Right atrium auricular region (tissue), 2 donors: ENCODE measurements at places on chromosomes 7 and 10. TPM values are rescaled to one million over a fixed set of nuclear protein-coding genes. Genes with fewer than 3 reads are reported as not detected.

DNA sequence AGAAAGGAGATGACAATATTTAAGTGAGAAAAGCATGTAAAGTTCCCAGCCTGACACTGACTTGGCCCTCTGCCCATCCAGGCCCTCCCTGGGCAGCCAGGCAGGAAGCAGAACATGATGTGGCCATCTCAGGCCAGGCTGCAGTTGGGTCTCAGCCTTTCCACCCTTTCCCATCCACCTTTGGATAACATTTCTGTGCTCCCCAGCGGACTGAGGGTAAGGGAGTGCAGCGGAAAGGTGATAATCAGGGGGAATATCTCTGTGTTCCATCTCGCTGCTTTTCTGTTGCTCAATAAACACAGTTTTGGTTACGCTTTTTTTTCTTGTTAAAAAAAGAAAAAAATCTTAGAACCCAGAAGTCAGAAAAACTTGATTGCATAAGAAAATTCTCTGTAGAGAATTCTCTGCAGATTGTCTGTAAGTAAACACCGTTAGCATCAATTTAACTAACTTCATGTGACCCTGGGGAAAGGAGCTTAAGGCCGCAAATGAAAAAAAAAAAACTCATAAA lies 37.2 kb upstream of the TARP start:
- H3K36me3 ChIP-seq, result no peaks in the 10 kb centered on the region
- no peaks in the 10 kb centered on the region for H3K27me3 ChIP-seq
- peak; percentile 62 for DNase-seq
- H3K4me1 ChIP-seq, result peaks cover 7% of the 10 kb centered on the region
- H3K4me3 ChIP-seq, result peak overlapping the region; percentile 46

DNA sequence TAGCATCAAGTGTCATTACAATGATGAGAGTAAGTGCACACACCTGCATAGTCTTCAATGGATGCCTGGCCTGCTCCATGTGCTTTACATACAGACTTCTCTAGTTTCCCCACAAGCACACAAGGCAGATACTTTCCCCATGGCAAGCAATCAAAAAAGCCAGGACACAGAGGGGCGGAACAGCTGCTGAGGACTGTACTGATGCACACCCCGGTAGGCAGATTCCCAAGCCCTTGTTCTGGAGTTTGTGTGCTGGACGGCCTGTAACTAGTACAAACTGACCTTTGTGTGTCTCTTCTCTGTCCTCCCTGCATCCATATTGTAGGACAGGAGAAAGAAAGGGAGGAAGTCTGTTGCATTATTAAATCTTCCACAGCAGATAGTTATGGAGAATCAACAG lies 25.8 kb downstream of the UBE2D4 start:
- H3K4me3 ChIP-seq, result no peak overlapping the region
- no peak for DNase-seq
- no peak overlapping the region for H3K27ac ChIP-seq
- H3K36me3 ChIP-seq, result peaks cover 19% of the 10 kb centered on the region
- no peaks in the 10 kb centered on the region for H3K4me1 ChIP-seq
- no peaks in the 10 kb centered on the region for H3K27me3 ChIP-seq

GRCh38 chr7:148011753-148012152 lies 578.8 kb upstream of the C7orf33 start:
- H3K36me3 ChIP-seq, result no peaks in the 10 kb centered on the region
- H3K27me3 ChIP-seq, result no peaks in the 10 kb centered on the region
- no peaks in the 10 kb centered on the region for H3K4me1 ChIP-seq
- no peak overlapping the region for H3K4me3 ChIP-seq
- H3K27ac ChIP-seq, result no peak overlapping the region

- no peak for DNase-seq
- no peaks in the 10 kb centered on the region for H3K27me3 ChIP-seq
- no peaks in the 10 kb centered on the region for H3K4me1 ChIP-seq
- H3K27ac ChIP-seq, result no peak overlapping the region
- H3K36me3 ChIP-seq, result no peaks in the 10 kb centered on the region
These were observed 51.3 kb upstream of the FRMD4A start for GRCh38 chr10:14382022-14382421.

- no peaks in the 10 kb centered on the region for H3K36me3 ChIP-seq
- no peaks in the 10 kb centered on the region for H3K27me3 ChIP-seq
- no peak overlapping the region for H3K27ac ChIP-seq
- H3K4me1 ChIP-seq, result no peaks in the 10 kb centered on the region
These were observed 26.1 kb upstream of the FAM221A start for GRCh38 chr7:23653942-23654341.

DNA sequence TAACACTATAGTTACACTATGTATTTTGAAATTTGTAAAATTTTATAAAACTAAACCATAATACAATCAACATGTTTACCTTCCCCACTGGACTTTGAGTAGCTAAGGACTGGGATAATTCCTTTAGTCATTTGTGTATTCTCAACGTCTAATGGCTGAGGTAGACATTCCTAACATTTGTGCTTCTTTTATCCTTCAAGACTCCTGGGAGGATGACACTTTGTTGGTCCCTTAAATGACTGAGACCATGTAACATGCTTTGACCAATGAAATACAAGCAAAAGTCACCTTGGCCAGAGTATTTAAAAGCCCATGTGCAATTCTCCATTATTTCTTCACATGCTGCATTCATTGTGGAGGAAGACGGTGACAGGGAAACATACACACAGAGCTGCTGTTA lies 18.5 kb downstream of the RAPGEF5 start:
- DNase-seq, result no peak
- H3K36me3 ChIP-seq, result no peaks in the 10 kb centered on the region
- H3K27ac ChIP-seq, result no peak overlapping the region
- no peaks in the 10 kb centered on the region for H3K4me1 ChIP-seq
- H3K4me3 ChIP-seq, result no peak overlapping the region
- H3K27me3 ChIP-seq, result no peaks in the 10 kb centered on the region

GRCh38 chr7:5780801-5781496 lies 514 bp downstream of the RNF216 start:
- peak overlapping the region; percentile 93 for H3K4me3 ChIP-seq
- peaks cover 6% of the 10 kb centered on the region for H3K36me3 ChIP-seq
- no peaks in the 10 kb centered on the region for H3K27me3 ChIP-seq
- peak; percentile 60 for DNase-seq
- peak overlapping the region; percentile 93 for H3K27ac ChIP-seq

GRCh38 chr7:138292951-138293350 lies 167.1 kb upstream of the TRIM24 start:
- H3K4me3 ChIP-seq, result no peak overlapping the region
- no peaks in the 10 kb centered on the region for H3K36me3 ChIP-seq
- DNase-seq, result no peak
- H3K4me1 ChIP-seq, result no peaks in the 10 kb centered on the region

DNA sequence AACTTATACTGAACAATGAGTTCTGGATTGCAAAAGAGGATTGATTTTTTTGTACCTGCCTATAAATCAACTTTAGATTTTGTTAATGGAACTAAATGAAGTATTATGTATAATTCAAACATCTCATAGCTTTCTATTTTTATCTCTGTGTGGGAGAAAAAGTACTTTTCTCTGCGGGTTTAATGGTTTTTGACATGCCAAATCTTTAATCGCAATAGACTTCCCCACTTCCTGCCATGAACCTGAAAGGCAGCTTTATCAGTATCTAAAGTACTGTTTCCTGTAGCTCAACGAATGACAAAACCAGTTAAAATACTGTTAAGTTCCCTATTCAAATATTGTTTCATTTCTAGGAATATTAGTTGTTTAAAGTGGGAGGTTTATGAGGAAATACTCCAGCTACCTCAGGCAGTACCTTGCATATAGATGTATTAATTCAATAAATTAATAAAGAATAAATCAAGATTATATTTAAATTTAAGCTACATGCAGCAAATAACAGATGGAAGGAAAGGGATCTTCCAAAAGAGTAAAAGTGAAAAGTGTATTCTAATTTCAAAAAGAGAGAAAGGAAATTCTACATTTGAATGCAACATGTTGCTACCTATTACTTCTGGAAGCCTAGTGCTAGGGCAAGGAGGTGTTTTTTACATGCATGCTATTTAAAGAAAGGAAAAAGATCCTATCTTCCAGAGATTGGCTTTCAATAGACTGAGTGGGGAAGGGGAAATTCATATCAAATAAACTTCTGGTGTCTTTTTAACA lies 75.9 kb downstream of the SVOPL start:
- no peaks in the 10 kb centered on the region for H3K4me1 ChIP-seq
- no peak overlapping the region for H3K4me3 ChIP-seq
- DNase-seq, result no peak
- H3K27ac ChIP-seq, result no peak overlapping the region
- H3K27me3 ChIP-seq, result no peaks in the 10 kb centered on the region
- H3K36me3 ChIP-seq, result no peaks in the 10 kb centered on the region

DNA sequence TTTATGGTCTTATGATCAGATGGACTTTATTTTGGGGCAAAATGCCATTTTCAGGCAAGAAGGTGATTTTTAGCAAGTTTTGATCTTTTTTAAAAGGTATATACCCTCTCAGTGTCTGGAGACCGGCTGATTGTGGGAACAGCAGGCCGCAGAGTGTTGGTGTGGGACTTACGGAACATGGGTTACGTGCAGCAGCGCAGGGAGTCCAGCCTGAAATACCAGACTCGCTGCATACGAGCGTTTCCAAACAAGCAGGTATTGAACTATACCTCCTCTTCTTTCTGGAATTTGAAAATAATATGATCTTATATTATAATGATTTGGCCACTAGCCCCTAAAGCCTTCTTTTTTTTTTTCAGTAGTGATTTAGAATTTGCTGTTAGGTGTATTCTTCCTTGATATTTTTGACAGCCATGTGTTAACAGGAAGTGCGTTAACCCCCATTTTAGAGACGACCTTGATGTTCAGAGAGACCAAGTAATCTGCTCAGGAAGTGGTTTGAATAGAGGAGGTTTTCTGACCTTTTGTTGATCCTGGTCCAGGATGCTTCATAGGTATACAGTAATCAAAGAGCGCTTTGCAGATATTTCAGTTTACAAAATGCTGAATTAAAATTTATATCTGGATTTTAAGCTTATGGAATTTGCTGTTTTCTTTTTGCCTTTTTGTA lies 6.2 kb downstream of the BUB3 start:
- no peak overlapping the region for H3K27ac ChIP-seq

GRCh38 chr10:97891497-97892167 lies 42.0 kb downstream of the GOLGA7B start:
- no peaks in the 10 kb centered on the region for H3K36me3 ChIP-seq
- no peak for DNase-seq
- H3K4me1 ChIP-seq, result no peaks in the 10 kb centered on the region
- H3K27me3 ChIP-seq, result no peaks in the 10 kb centered on the region

DNA sequence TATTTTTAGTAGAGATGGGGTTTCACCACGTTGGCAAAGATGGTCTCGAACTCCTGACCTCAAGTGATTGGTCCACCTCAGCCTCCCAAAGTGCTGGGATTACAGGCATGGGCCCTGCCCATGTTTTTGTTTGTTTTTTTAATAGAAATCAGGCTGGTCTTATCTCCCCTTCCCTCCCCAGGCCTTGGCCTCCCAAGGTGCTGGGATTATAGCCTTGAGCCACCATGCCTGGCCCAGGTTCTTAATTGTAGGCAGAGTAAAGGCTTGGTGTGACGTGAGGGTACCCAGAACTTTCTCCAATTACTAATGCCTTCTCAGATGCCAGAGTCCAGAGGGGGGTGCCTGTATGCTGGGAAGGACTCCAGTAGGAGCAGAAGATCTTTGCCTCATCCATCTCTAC lies 5.2 kb upstream of the MKRN1 start:
- H3K36me3 ChIP-seq, result no peaks in the 10 kb centered on the region
- H3K27ac ChIP-seq, result no peak overlapping the region
- peaks cover 6% of the 10 kb centered on the region for H3K4me1 ChIP-seq
- H3K4me3 ChIP-seq, result no peak overlapping the region
- H3K27me3 ChIP-seq, result no peaks in the 10 kb centered on the region

DNA sequence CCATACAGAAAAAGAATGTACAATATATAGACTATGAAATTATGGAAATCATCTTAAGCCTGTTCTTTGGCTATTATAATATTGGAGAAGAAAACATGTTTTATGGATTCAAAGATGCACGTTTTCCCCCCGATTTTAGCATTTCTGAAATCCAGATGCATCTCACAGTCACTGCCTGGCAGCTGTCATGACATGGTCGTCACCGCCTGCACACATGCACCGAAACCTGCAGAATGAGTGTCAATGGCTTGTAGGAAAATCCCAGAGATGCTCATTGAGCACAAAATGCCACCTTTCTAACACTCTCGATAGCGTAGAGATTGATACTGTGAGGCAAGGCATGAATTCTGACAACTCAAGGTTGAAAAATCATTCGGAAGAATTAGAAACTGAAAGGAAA lies 115.5 kb downstream of the TAF3 start:
- no peak overlapping the region for H3K27ac ChIP-seq
- no peak for DNase-seq
- H3K4me3 ChIP-seq, result no peak overlapping the region
- no peaks in the 10 kb centered on the region for H3K36me3 ChIP-seq
- H3K4me1 ChIP-seq, result no peaks in the 10 kb centered on the region

DNA sequence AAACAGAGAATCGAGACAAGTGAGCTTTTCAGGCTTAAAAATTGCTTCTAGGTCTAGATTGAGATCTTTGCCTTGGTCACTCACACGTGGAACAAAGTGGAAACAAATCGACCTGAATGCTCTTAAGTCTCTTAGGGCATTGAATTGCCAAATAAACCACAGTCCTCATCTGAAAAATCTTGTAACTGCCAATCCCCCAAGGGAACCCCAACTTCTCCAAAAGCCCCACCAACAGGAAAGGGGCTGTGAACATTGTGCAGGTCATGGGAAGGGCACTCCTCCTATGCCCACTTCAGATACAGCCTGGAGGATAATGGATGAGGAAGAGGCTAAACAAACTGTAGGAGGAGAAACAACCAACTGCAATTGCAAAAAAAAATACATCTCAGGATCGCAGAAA lies 91.3 kb downstream of the DGKI start:
- H3K27ac ChIP-seq, result no peak overlapping the region
- no peaks in the 10 kb centered on the region for H3K4me1 ChIP-seq
- no peaks in the 10 kb centered on the region for H3K36me3 ChIP-seq
- DNase-seq, result no peak
- no peaks in the 10 kb centered on the region for H3K27me3 ChIP-seq
- no peak overlapping the region for H3K4me3 ChIP-seq

GRCh38 chr10:86366902-86367151 lies 232 bp upstream of the GRID1 start:
- peaks cover 22% of the 10 kb centered on the region for H3K27me3 ChIP-seq
- H3K4me3 ChIP-seq, result peak overlapping the region; percentile 31
- DNase-seq, result no peak
- no peak overlapping the region for H3K27ac ChIP-seq
- peaks cover 42% of the 10 kb centered on the region for H3K4me1 ChIP-seq

DNA sequence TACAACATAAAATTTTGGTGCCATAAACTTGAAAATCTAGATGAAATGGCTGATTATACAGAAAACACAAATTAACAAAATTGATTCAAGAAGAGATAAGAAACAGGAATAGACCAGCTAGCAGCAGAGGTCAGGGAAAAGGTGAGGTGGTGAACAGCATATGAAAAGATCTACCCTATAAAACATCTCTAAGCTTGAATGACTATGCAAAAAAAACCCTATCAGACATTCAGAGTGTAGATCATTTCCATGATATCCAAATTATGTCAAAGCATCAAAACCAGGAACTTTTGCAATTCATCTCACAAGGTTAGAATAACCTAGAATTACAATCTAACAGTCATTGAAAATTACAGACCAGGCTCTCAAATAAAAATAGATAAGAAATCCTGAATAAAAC lies 14.6 kb upstream of the BPGM start:
- no peak overlapping the region for H3K4me3 ChIP-seq
- H3K27ac ChIP-seq, result no peak overlapping the region
- H3K4me1 ChIP-seq, result no peaks in the 10 kb centered on the region
- no peak for DNase-seq

TMEM178B gene
- 48.7 TPM for total RNA-seq

SFTPA1 gene
- total RNA-seq, result not detected

LRRC72 gene
- total RNA-seq, result not detected

HDAC9 gene
- total RNA-seq, result 28.0 TPM
